ENCODE measurements at places on chromosomes 12 and 14.

- DNase-seq: no peak
These were observed 83.3 kb downstream of the PLXNC1 start for GRCh38 chr12:94231709-94232108.

DNA sequence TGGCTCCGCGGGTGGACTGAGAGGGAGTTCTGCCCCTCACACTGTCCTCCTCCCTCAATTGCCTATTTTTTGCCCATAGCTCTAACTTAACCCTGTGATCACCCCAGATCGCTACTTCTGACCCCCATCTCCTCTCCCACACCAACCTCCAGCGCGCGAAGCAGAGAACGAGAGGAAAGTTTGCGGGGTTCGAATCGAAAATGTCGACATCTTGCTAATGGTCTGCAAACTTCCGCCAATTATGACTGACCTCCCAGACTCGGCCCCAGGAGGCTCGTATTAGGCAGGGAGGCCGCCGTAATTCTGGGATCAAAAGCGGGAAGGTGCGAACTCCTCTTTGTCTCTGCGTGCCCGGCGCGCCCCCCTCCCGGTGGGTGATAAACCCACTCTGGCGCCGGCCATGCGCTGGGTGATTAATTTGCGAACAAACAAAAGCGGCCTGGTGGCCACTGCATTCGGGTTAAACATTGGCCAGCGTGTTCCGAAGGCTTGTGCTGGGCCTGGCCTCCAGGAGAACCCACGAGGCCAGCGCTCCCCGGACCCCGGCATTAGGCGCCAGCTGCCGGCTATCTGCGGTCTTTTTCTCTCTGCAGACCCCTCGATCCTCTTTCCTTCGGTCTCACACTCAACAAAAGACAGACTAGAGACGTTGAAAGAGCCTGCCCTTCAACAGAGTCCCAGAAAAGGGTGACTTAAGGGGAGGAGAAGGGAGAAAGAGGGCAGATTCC lies 3.0 kb upstream of the TBX3 start:
- DNase-seq: no peak

DNA sequence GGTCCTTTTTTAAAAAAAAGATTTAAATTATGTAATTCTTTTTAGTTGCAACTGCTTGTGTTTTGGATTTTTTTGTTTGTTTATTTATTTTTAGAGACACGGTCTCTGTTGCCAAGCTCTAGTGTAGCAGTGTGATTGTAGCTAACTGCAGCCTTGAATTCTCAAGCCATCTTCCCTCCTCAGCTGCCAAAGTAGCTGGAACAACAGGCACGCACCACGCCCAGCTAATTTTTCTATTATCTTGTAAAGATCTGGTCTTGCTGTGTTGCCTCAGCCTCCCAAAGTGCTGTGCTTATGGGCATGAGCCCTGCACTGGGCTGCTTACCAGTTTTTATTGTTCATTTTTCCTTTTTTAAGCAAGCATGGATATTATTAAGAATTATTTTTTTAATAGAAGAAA lies 10.6 kb upstream of the ART4 start:
- DNase-seq: no peak

DNA sequence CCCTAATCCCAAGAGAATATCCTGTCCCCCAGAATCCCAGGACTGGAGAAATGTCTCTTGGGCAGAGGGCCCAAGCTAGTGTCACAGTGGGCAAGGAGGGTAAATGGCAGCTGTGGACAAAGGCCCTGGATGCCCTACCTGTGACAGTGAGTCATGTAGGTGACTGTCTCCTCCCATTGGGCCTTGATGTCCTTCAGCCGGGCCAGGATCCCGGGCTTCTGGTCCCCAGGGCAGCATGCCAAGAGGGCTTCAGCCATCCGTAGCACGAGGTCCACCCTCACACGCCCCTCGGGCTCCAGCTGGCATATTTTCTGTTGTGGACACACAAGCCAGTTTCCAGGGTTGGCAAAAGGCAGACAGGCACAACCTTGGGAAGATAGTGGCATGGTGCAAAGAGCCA lies 48.8 kb downstream of the SYNE3 start:
- no peak for DNase-seq

DNA sequence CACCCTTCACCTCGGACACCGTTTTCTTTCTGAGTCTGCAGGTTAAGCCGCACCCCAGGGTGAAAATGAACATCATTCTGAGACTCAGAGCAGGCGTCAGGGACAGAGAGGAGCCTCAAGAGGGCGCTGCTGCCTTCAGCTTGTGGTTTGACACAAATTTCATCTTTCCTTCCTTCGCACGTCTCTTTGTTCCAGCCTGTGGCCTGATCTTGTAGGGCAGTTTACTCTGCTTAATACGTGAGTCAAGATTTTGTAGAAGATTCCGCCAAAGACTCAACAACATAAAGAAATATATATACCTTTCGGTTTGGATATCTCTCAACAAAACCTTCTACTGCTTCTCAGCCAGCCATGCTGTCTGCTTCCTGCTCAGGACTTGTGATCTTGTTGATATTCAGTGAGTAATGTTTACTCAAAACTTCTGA lies 329.3 kb upstream of the OR4E1 start:
- DNase-seq: no peak

DNA sequence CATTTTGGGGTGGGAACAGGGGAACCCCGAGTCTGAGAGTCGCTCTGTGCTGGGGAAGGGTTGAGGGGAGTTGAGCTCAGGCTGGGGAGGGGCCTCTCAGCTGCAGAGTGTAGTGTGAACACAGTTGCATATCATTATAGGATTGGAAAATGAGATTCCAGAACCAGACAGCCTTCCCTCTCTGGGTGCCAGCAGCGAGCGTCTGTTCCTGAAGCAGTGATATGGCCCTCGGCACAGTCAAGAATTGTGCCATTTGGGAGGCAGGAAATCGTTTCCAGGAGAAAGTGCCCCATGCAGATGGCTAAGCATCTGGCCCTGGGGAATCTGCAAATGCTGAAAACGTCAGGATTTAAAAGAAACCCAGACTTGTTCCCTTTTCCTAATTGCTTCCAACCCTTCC lies 70.4 kb upstream of the SFSWAP start:
- no peak for DNase-seq

DNA sequence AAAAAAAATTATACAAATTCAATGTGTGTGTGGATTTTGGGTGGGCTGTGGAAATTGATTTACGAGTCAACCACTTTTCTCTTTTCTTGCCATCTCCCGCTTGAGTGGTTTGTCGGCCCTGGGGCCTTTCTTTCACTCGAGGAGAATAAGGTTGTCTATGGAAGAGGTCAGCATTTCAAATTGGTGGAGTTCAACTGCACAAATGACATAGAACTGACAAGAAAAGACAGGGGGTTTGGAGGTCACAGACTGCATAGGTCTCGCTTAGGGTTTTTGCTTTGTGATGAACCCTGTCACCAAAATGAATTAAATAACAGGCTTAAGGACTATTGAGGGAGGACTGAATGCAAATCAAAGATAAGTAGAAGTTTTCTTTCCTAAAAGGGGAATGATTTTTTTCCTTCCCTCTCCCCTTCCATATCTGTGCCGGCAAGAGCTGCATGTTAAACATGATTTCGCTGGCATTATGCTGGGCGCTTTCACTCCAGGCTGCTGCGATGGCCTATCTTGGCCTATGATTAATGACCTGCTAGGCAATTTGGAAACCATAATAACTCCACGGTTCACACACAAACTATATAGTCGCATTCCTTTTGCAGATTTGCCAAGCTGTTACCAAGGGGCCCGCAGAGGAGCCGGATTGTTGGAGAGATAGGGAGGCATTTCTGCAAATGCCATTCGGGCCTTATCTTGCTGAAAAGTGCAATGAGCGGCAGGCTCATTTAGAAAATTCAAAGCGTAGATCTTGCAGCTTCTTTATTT lies 20.7 kb downstream of the ASCL1 start:
- no peak for DNase-seq

DNA sequence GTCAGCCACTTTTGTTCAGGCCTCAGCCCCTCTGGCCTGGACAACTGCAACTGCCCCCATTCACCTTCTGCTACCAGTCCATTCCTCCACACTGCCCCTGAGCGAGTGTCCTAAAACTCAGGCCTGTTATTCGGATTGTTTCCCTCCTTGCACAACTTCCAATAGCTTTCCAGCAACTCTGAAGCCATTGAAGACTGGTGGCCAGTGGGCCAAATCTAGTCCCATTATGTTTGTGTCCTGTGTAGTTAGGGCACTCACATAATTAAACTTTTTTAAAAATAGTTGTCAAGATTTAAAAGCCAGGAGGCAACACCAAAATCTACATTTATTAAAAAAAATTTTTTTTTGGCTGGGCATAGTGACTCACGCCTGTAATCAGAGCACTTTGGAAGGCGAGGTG lies 17.8 kb upstream of the FIGNL2 start:
- DNase-seq: no peak

- no peak for DNase-seq
These were observed 65.4 kb downstream of the ERC1 start for GRCh38 chr12:1056390-1056789.

- no peak for DNase-seq
These were observed 212.9 kb downstream of the NRXN3 start for GRCh38 chr14:78383060-78383459.

Data from cardiac muscle cell (in vitro differentiated cells and primary cell).